ENCODE measurements at places on chromosomes 13 and 19.

- DNase-seq = peak; percentile 82
Measured at GRCh38 chr13:95411428-95412040, 110.3 kb upstream of the ABCC4 start.

- DNase-seq = no peak
Measured at GRCh38 chr13:74645586-74645985, 511.4 kb upstream of the KLF12 start.

- no peak for DNase-seq
Measured at GRCh38 chr13:111368091-111368490, 47.6 kb downstream of the TEX29 start.

GRCh38 chr13:29956853-29957252, 106.4 kb upstream of the UBL3 start:
- DNase-seq = no peak

- DNase-seq = no peak
Measured at GRCh38 chr19:35299523-35300338, 7.8 kb downstream of the MAG start.

GRCh38 chr19:19381007-19381926, 24.2 kb upstream of the GATAD2A start:
- DNase-seq = no peak

DNA sequence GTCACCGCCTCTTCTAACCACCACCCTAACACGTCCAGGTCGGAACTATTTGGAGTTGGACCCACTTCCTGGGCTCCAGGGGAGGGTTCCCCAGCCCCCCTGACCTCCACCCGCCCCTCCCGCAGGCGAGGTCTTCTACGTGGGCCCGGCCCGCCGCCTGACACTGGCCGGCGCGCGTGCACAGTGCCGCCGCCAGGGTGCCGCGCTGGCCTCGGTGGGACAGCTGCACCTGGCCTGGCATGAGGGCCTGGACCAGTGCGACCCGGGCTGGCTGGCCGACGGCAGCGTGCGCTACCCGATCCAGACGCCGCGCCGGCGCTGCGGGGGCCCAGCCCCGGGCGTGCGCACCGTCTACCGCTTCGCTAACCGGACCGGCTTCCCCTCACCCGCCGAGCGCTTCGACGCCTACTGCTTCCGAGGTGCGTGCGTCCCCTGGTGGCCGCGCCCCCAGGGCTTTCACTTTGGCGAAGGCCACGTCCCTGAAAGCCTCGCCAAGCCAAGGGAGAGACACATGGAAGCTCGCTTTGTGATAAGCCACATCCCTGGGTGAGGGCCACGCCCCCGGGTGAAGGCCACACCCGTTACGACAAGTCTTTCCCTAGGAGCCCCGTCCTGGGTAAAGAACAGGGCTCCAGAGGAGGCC, 13.2 kb downstream of the NCAN start:
- DNase-seq = peak; percentile 66

- DNase-seq = no peak
Measured at GRCh38 chr19:48560095-48560530, 8.1 kb downstream of the SULT2B1 start.

DNA sequence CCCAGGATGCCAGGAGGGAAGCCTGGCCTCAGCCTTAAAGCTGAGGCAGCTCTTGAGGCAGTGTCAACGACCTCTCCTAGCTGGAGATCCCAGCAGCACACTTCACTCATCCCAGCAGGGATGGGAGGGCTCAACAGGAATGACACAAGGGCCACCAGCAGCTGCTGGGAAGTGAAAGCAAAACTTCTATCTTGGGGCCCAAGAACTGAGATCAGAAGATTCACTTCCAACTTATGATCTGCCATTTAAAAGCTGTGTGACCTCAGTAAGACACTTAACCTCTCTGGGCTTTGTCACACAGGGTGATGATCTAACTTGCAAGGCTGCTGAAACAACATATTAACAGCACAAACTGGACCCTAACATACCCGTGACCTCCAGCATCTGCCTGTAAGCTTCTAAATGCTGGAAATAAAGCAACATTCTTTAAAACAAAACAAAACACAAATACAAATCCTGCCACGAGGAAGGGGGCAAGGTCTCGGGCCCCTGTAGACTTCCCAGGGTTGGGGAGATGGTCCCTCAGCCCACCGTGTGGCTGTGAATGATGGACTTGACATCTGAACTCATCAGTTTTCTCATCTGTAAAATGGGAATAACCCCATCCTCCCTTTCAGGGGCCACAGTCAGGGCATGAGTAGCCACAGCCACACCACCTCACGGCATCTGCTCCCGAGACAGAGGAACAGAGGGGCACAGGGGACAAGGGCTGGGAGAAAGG, 22.7 kb downstream of the ELL start:
- DNase-seq = no peak

GRCh38 chr13:27504868-27505194, 54.5 kb upstream of the MTIF3 start:
- DNase-seq = no peak

DNA sequence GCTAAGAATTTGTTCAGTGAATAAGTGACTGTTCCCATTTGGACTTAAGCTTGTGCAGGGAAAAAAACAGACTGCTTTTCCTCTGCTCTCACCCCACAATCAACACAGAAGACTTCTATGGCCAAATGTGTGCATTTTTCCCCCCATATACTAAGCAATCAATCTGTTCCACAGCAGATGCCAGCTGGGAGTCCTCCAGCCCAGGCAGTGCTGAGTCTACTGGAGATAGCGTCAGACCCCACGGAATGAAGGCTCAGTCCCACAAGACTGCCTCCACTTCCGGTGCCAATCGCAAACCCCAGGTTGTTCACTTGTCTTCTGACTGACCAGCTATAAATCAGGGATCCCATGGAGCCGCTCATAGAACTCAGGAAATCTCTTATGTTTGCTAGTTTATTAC, 69.5 kb upstream of the ANKRD10 start:
- no peak for DNase-seq

DNA sequence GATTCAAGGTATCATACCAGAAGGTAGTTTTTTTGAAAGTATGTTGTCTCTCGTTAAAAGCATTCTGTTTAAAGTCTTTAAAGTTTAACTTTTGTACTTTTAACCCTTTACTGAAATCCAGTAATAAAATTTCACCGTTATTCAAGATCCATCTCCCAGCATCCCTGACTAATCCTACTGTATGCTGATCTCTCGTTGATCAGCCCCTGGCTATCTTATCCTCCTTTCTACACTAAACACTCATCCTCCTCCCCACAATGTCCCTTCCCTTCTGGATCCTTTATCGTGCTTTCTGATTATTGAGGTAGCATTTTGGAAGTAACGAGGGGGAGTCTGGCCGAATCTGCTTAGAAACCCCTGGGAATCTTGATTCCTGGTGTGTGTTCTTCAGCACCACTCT, 1.3 kb downstream of the TPP2 start:
- DNase-seq = peak; percentile 17

- no peak for DNase-seq
Measured at GRCh38 chr13:81116461-81117282, 775.7 kb upstream of the SPRY2 start.

DNA sequence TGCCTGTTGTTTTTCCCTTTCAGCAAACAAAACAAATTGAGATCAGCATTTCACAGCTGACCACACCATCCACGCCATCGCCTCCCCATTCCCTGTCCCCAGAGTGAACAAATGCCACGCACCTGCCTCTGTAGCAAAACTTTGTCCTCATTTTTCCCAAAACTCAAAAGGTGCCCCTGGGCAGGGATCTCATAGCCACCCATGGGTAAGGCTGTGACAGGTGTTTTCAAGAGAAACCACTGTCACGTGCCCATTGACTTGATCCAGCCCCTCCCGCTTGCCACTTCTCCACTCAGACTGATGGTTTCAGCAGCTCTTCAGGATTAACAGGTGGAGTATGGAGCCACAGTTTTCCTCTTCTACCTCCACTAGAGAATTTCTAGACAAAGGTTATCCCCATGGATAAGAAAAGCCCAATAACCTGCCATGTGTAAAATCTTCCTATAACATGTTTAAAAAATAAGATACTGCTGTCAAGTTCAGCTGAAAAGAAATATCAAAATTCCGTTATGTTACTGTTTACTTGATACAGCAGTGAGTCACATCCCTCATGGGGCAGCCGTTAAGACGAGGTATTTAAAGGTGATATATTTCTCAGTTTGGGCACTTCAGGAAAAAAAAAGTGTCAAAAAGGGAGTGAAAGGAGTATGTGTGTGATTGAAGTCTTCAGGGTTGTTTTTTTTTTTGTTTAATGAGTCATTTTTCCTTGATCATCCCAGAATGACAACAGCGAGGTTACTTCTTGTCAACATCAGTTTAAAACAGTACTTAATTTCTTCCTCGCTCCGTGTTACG, 63.5 kb upstream of the GPR183 start:
- no peak for DNase-seq

- DNase-seq = peak; percentile 83
Measured at GRCh38 chr19:45162608-45163143, 1.9 kb upstream of the NKPD1 start.

DNA sequence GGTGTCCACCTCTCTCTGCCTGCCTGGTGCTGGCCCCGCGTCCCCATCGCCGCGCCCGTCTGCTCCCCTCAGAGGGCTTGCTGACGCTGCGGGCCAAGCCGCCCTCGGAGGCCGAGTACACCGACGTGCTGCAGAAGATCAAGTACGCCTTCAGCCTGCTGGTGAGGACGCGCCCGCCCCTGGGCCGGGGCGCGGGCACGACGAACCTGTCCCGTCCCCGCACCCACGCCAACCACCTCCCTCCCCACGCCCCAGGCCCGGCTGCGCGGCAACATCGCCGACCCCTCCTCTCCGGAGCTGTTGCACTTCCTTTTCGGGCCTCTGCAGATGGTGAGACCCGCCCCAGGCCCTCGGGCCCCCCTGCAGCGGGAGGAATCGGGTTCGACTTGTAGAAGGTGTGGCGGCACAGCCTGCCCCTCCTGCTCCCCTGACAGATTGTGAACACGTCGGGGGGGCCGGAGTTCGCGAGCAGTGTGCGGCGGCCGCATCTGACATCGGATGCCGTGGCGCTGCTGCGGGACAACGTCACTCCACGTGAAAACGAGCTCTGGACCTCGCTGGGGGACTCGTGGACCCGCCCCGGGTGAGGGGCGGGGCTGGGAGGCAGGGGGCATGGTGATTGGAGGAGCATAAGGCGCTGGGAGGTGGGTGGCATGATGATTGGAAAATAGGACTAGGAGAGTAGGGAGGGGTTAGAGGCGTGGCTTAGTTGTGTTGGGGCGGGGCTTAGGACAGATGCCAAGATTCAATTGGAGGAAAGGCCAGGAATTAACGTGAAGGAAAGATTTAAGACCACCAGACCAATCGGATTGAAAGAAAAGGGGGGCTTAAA, 6.6 kb downstream of the EPS8L1 start:
- DNase-seq = peak; percentile 38

DNA sequence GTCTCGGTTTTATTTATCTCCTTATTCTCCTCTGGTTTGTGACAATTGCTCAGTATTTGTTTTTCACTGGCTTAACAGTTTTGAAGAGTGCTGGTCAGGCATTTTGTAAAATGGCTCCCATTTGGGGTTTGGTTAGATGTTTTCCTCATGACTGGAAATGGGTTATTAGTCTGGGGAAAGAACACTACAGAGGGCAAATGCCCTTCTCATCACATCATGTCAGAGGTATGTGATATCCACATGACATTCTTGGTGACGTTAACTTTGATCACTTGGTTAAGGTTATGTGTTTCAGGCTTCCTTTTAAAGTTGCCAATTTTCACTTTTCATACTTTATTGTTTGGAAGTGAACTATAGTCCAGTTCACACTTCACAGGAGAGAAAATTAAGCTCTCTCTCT, 74.8 kb upstream of the KLHL1 start:
- peak; percentile 3 for DNase-seq

DNA sequence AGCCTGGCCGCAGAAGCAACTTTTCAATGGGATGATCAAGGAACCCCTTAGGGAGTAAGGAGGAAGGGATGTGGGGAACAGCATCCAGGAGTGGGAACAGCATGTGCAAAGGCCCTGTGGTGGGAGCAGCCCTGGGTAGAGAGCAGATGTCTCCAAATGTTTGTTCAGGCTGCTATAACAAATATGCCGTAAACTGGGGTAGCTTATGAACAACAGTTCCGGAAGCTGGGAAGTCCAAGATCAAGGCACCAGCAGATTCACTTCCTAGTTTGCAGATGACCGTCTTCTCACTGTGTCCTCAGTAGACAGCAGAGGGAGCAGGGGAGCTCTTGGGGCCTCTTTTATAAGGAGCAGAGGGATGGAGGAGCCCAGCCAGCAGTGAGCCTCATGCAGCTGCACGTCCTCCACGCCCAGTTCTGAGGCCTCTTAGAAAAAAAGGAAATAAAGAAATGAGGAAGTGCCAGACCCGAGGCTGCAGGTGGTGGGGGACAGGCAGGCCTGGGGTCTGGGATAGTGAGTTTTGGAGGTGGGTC, 4.2 kb upstream of the LRRC25 start:
- peak; percentile 86 for DNase-seq

DNA sequence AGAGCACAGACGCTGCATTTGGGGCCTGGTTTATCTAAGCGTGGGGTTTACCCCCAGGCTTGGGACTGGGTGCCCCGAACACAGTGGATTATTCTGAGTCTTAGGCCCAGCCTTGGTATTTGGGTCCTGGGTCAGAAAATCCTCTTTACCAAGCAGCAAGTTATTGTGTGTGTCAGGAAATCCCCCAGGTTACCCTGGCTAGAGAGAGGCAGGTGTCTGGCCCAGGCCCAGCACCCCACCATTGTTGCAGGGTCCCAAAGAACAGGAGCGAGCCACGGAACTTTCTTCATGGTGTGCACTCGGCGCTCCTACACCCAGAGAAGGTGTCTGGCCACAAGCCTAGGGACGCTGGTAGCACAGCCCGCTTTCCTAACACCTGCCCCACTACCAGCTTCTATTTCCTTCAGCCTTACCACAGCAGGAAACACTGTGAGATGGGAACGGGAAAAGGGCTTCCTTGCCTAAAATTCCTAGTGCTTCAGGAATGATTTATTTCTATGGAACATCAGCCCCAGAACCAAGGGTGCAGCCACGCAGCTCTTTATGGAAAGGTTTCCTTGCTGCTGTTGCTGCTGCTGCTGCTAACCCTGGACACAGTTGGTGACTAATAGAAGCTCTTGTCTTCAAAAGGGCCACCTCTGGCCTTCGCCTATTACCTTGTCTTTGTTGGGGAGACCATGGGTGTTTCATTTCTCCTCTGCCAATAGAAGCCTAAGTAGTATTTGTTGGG, 7.4 kb upstream of the CDX2 start:
- DNase-seq = no peak

GRCh38 chr19:35436477-35437405, 11.3 kb upstream of the FFAR2 start:
- DNase-seq = peak; percentile 84

DNA sequence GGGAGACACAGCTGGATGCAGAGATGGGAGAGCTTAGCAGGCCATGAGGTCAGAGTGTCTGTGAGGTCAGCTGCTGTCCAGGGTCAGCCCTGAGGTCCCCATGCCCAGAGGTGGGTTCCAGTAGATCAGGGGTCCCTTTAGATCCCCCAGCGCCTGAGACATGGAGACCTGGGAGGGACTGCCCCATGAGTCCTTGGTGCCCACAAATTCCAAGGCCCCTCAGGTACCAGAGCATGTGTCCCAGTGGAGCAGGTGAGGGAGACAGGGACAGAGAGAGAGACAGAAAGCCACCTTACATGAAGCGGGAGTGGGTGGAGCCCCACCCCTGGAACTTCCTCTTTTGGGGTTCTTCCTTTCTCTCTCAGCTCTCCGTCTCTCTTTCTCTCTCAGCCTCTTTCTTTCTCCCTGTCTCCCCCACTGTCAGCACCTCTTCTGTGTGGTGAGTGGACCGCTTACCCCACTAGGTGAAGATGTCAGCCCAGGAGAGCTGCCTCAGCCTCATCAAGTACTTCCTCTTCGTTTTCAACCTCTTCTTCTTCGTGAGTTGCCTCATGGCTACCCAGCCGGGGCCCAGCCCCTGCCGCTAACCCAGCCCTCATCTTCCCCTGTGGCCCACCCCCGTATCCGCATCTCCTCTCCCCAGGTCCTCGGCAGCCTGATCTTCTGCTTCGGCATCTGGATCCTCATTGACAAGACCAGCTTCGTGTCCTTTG, at the start of gene CD37:
Gene CD37 (plus strand): TSS at position 336 of the 713 bp plus-strand sequence. CDS start 135 bp downstream, at position 471.
- no peak for DNase-seq

GRCh38 chr19:48044561-48044960, 682 bp upstream of the CABP5 start:
- no peak for DNase-seq
